Activated CD8-positive, alpha-beta memory T cell treated with anti-CD3 and anti-CD28 coated beads for 1 hour (primary cell): ENCODE measurements at places on chromosomes 16 and 17.

- DNase-seq = no peak
These were observed 128.5 kb downstream of the MRTFB start for GRCh38 chr16:14199624-14200023.

GRCh38 chr16:54289242-54289944 lies 2.8 kb upstream of the IRX3 start:
- no peak for DNase-seq

DNA sequence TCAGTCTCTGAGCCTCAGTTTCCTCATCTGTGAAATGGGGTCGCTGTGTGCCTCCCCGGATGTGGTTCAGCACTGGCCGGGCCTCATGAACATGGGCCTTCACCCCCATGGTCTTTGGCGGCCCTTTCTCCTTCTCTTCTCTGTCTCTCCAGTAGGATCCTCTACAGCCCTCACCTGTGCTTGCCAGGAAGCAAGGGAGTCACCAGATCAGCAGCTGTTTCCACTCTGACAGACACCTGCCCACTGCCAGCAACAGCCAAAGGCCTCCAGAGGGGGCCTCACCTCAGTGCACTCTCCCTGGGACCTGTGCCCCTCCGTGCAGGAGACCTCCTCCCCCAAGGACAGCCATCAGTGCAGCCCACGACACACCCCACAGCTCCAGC lies 89.4 kb downstream of the C16orf78 start:
- no peak for DNase-seq

- DNase-seq = no peak
These were observed 210.8 kb downstream of the GSG1L start for GRCh38 chr16:27852681-27853080.

GRCh38 chr17:57366558-57367351 lies 110.4 kb downstream of the MSI2 start:
- no peak for DNase-seq

- DNase-seq = no peak
These were observed at the start of gene VMO1 for GRCh38 chr17:4786106-4786511. Gene VMO1, minus strand, starts transcription at chr17:4786364. Its CDS starts 12 bp downstream, at chr17:4786352.

- DNase-seq = no peak
These were observed 57.8 kb downstream of the LDHD start for GRCh38 chr16:75058806-75059205.

DNA sequence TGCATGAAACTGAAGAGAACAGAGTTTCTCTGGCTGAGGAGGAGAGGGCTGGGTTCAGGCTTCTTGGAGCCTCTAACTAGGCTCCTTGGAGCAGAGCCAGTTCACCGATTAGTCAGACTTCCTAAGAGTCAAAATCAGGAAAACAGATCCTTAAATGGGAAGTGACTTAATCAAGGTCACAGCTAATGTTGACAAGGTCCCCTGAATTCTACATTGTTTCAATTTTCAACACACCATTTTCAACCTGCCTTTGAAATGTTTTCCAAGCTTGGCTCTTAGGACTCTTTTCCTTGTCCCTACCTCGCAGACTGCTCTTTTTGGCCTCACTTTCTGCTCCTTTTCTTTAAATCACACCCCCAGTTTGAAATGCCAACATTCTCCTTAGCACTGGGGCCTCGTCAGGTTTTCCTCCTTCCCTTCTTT lies 16.3 kb downstream of the MYL4 start:
- DNase-seq = no peak

DNA sequence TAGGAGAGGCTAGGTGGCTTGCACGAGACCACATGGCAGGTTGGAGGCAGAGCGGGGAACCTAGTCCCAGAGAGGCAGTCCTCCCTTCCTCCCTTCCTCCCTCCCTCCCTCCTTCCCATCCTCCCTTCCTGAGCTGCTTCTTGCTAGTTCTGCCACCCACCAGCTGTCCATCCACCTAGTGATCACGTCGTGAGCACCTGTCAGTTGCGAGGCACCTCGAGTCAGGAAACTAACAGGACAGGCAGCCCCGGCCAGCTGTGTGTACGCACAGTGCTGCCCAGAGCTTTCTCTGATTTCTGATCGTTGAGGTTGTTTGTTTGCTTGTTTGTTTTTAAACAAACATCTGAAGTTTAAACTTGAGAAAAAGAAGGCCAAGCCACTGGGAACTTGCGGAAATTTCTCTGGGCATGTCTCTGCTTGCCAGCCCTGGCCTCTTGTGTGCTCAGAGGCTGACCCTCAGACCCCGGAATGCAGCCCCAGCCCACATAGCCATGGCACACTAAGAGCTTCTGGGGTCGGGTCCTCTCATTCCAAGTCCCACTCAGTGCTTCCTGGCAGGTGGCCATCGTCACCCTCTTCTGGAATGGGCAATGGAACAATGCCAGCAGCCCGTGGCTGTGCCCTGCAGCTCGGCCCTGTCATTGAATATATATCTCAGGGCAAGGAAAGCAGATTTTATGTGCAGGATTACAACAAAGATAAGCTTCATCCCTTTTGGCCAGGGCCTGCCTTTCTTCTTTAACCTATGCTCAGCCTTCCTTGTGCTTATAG lies 174.0 kb downstream of the KATNIP start:
- DNase-seq = no peak

DNA sequence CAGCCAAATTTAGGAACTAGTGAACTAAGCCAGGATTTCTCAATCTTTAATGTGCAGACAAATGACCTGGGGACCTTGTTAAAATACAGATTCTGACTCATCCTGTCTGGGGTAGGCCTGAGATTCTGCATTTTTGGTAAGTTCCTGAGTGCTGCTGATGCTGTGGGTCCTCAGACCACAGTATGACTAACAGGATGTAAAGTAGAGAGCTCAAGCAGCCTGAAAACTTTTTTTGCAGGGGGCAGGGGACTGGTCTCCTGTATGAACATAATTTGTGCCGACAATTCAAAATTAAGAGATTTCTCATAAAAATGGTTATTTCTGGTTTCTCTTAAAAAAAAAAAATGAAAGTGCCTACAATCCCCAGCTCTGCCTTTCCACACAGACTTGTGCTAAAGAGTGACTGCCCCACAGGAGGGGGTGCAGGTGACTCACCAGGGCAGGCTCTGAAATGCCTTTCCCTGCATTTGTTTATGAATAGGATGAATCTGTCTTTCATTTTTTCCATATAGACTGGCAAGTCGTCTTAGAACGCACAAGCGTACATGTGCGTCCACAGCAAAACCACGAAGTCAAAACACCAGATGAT lies 271.5 kb downstream of the PHKB start:
- DNase-seq = no peak

- no peak for DNase-seq
These were observed 88.5 kb upstream of the RPL38 start for GRCh38 chr17:74114881-74115470.

DNA sequence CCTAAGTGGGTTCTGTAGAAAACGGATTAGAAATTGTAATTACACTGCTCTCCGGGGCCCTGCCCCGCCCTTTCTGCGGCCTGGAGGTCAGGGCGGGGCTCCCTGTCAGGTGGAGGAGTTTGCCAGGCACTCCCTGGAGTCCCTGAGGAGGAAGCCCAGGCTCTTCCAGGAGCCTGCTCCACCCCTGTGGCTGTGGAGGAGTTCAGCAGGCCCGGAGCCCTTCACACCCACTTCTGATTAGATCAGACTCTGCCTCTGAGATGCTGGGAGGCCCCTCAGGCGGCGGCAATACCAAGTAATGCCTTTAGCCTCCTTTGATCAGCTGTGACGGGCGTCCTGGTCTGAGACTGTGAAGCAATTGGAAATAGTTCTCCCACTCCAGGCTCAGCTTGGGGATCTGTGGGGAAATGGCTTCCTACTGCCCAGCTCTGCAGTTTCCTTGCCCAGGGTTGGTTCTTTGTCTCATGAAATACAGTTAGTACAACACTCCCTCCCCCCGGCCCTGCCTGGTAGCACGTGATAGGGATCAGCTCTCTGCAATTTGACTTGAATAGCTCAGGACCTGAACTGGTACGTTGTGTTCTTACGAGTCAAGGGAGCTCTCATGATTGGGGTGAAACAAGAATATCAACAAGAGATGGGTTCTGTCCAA lies 22.3 kb downstream of the BAIAP2 start:
- DNase-seq = no peak

GRCh38 chr17:64008830-64009229 lies 10.7 kb downstream of the PRR29 start:
- no peak for DNase-seq

DNA sequence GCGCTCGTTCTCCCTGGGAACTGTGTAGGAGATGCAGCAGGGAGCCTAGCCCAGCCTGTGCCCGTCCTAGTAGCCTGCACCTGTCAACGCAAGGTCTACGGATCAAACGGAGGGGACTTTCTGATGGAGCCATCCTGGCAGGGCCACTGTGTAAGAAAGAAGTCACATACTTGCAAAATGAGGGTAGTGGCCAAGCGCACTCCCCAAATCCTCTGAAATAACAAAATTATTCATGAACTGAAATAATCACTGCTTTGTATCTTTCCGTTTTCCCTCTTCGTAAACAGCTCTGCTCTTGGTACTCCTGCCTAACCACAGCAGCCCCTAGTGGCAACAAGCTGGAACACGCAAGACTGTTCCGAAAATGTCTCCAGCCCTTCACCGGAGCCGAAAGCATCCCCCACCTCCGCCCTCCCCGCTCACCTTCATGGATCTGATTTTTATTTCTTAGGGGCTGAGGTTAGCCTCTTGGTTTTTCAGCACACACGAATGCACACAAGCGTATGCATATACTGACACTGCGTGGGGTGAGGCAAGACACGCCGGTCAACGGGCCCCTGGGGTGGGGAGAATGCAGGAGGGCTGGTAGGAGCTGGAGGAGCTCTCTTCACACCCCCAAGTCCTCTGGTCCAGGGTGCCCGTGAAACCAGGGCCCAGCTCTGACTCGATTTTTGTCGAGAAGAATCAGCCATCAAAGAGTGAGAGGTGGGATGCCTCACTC lies 100.8 kb downstream of the ABCC12 start:
- DNase-seq = no peak

GRCh38 chr17:7854851-7855659 lies at the start of gene TMEM88:
Gene TMEM88, plus strand, starts transcription at chr17:7855066. Its CDS starts 9 bp downstream, at chr17:7855075.
- DNase-seq = no peak

DNA sequence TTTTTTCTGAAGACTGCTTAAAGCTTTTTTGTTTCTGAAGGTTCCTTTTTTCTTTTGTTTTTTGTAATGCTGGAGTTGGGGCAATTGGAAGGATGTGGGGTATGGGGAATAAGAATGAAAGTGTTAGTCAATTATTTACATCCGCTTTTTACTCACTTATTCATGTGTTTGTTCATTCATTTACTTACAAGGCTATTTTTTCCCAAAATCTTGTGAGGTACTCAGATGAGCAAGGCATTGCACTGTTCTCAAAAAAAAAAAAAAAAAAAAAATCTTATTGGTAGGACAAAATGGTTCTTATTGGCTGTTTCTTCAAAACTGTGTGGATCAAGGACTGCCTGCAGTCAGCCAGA lies 55.7 kb downstream of the PLD6 start:
- no peak for DNase-seq

DNA sequence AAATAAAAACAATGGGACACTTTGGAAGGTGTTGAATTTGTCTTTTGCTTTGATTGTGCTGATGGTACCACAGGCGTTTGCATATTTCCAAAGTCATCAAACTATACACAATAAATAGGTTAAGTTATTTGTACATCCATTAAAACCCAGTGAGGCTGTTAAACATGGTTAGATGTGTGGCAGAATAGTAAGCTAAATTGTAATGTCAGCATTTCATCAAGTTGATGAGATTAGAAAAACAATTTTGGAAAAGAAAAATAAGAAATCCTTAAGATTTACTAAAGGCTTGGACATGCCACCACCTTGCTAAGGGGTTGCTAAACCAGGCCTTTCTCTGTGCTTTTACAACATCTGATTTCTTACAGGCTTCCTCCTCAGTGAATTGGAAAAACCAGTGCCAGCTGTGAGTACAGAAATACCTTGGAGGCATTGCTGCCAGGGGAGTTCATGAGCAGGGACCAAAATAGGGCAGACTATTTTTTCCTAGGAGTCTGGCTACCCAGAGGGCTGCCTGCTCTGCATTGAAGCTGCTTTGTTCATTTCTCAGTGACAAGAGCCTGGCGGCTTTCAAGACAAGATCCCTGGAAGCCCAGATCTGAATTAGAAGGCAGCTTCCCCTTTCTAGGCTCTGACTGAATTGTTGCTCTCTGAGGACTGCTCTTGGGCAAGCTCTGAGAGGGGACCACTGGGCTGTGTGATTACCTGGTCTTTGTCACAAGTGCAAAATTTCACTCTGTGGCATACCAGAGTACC lies 43.4 kb upstream of the CA10 start:
- no peak for DNase-seq

DNA sequence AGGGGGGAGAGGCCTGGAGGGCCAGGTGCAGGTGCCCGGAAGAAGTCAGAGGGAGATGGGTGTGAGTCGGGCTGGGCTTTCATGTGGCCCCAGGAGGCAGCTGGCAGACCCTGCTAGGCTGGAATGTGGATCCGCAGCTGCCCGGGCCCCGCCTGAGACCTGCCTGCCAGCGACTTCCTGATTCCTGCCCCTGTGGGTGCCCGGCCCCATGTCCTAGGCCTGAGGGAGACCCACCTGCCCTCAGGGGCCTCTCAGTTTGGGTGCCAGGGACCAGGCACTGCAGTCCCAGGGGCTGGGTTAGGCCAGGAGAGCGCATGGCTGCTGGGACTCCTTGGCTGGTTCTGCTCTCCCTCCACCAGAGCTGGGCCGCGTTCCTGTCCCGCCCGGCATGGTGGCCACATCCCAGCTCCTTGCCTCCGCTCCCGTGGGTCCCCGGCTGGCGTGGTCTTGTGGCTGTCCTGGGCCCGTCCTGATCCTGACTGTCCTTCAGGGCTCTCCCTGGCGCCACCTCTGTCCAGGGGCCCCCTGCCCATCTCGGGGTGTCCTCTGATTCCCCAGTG lies 22.1 kb upstream of the SPNS2 start:
- DNase-seq = no peak

DNA sequence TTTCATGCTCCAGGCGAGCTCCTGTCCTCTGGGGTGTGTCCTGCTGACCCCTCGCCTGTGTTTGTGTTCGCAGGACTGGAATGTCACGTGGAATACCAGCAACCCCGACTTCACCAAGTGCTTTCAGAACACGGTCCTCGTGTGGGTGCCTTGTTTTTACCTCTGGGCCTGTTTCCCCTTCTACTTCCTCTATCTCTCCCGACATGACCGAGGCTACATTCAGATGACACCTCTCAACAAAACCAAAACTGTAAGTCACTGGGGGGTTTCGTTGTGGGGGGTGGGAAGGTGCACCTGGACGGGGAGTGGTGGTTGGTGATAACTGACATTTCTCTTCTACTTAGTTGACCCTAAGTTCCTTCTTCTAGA lies 58.3 kb downstream of the ABCC1 start:
- no peak for DNase-seq

DNA sequence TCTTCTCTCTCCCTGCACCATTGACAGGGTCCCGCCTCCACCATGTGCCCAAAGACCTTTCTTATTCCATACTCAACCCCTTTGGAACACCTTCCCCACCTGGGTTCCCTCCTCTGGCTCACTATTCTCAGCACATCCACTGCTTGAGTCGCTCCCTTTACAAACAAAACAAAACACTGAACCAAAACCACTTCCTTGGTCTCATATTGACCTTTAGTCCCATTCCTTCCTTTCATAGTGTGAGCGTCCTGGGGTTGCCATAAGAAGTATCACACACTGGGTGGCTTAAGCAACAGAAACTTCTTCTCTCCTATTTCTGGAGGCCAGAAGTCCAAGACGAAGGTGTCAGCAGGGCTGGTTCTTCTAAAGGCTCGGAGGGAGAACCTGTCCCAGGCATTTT lies 6.1 kb upstream of the TNRC6C start:
- no peak for DNase-seq
